ENCODE measurements at places on chromosomes 6 and 20.

GRCh38 chr6:9511157-9511556, 903.7 kb downstream of the TFAP2A start:
- DNase-seq: no peak
- H3K4me1 ChIP-seq: peaks cover 6% of the 10 kb centered on the region
- no peaks in the 10 kb centered on the region for H3K36me3 ChIP-seq
- no peak overlapping the region for H3K4me3 ChIP-seq
- H3K27ac ChIP-seq: no peak overlapping the region
- H3K27me3 ChIP-seq: no peaks in the 10 kb centered on the region

DNA sequence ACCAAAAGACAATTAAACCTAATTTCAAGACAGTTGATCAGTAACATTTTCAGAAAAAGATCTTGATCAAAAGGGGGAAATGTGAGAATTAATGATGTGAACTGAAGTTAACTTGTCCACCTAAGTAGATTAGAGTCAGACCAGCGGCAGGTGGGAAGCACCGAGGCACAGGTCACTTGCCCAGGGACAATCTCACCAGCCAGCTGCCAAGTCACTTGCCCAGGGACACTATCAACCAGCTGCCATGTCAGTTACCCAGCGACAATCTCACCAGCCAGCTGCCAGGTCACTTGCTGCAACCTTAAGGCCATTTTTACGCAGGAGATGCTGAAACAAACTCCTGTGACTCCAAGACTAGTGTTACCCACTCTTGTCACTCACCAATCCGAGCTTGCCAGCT, 187.6 kb upstream of the THBS2 start:
- peaks cover 5% of the 10 kb centered on the region for H3K4me1 ChIP-seq
- no peaks in the 10 kb centered on the region for H3K36me3 ChIP-seq
- H3K4me3 ChIP-seq: no peak overlapping the region
- H3K27me3 ChIP-seq: no peaks in the 10 kb centered on the region

DNA sequence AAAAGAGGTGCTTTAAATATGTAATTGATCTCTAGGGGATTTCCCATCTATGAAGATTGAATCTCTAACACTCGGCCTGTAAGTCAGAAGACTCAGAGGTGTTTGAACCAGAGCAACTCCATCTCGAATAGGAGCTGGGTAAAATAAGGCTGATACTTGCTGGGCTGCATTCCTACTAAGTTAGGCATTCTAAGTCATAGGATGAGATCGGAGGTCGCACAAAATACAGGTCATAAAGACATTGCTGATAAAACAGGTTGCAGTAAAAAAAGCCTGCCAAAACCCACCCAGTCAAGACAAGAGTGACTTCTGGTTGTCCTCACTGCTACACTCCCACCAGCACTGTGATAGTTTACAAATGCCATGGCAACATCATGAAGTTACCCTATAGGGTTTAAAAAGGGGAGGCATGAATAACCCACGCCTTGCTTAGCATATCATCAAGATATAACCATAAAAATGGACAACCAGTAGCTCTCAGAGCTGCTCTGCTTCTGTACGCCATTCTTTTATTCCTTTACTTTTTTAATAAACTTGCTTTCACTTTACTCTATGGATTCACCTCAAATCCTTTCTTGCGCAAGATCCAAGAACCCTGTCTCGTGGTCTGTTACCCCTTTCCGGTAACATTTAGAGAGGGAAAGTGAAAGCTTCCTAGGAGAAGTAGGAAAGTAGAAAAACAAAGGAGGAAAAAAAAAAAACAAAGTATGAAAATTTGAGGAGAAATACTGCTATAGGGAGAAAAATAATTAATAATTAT, 129.7 kb upstream of the PHACTR1 start:
- no peak for DNase-seq
- H3K27ac ChIP-seq: no peak overlapping the region
- H3K4me1 ChIP-seq: peaks cover 2% of the 10 kb centered on the region

GRCh38 chr6:97665446-97665845, 382.4 kb upstream of the MMS22L start:
- H3K4me1 ChIP-seq: peaks cover 4% of the 10 kb centered on the region
- DNase-seq: no peak
- H3K27ac ChIP-seq: no peak overlapping the region

DNA sequence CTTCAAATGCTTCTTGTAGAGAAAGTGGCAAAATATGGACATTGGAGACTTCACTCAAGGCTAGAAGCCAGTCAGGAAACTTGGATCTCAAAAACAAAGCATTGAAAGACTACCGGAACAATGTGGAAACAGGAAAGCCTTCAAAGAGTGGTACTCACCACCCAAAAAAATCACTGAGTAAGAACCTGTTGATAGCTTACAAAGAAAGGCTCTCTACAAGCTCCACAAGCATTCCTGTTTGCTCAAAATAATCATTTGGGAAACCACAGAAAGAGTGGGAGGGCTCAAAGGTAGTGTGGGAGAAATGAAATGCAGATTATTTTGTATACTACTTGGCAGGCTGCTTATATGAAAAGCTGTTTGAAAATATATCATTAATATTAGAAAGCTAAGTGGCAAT, 9.5 kb upstream of the DST start:
- peak; percentile 64 for DNase-seq
- no peak overlapping the region for H3K27ac ChIP-seq
- no peak overlapping the region for H3K4me3 ChIP-seq
- H3K4me1 ChIP-seq: peaks cover 12% of the 10 kb centered on the region
- H3K36me3 ChIP-seq: peaks cover 7% of the 10 kb centered on the region

GRCh38 chr20:40493071-40493470, 196.0 kb downstream of the MAFB start:
- no peaks in the 10 kb centered on the region for H3K27me3 ChIP-seq
- no peak overlapping the region for H3K27ac ChIP-seq
- no peak overlapping the region for H3K4me3 ChIP-seq
- H3K4me1 ChIP-seq: no peaks in the 10 kb centered on the region
